ENCODE measurements at places on chromosomes 11 and 22.

DNA sequence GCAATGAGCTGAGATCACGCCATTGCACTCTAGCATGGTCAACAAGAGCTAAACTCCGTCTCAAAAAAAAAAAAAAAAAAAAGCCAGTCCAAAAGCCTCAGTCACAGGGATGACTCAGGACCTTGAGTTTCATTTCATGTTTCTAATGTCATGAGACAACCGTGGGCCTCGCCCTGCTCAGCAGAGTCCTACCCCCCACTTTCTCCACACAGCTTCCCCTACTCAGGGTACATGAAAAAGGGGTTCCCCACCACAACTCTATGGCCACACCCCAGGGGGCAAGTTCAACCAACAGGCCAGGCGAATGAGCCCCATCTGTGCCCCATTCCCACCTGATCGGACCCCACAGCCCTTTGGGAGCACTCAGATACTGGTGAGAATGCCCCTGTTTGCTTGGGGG, 24.3 kb upstream of the ADA2 start:
- DNase-seq: no peak

DNA sequence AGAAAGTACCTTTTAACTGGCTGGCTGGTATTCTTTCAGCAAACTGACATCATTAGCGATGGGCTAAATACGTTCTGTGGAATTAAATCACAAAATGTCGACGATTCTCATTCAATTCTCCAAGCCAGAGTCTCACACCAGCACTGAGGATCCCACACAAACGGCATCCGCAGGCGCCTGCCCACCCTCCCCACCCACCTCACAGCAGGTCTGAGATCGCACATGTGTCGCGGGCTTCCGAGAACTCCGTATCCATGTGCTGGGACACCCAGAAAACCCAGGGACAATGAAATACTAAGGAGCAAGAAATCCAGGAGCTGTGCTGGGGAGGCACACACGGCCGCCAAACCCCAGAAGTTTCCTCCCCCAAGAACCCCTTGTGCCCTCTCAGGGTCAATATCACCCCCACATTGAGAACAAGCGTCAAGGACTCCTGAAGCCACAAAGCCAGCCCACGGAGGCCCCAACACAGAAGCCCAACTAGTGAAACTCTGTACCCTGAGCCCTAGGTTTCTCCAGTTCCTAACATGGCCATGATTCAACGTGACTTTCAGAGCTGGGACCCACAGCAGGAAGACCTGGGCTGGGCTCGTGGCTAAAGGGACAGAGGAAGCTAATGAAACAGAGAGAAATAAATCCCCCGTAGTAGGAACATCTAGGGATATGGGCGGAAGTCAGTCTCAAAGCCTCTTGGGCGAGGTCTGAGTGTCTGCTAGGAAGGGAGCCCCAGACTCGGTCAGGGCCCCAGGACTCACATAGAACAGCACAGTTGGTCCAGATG, 8.0 kb downstream of the TOLLIP start:
- DNase-seq: no peak

GRCh38 chr11:62755086-62755615, 1.2 kb upstream of the ZBTB3 start:
- no peak for DNase-seq

GRCh38 chr11:2701230-2701629, 1.4 kb upstream of the KCNQ1OT1 start:
- no peak for DNase-seq

GRCh38 chr11:20277014-20277413, 86.5 kb upstream of the HTATIP2 start:
- no peak for DNase-seq

DNA sequence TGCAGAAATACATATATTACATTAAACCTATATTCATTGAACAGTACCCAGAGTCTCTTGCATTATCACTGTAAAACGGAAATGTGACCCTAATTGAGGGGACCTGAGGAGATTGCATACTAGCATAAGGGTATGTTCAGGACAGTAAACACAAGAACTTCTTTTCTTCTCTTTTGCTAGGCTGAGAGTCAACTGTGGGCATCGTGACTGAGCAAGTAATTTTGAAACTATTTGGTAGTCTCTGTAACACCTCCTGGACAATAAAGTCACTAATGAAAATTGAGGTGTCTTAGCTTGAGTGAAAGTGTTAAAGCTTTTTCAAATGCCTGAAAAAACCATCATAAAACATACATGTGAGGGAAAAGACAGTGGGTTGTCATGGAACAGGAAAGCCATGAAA, 90.9 kb downstream of the PDHX start:
- no peak for DNase-seq

DNA sequence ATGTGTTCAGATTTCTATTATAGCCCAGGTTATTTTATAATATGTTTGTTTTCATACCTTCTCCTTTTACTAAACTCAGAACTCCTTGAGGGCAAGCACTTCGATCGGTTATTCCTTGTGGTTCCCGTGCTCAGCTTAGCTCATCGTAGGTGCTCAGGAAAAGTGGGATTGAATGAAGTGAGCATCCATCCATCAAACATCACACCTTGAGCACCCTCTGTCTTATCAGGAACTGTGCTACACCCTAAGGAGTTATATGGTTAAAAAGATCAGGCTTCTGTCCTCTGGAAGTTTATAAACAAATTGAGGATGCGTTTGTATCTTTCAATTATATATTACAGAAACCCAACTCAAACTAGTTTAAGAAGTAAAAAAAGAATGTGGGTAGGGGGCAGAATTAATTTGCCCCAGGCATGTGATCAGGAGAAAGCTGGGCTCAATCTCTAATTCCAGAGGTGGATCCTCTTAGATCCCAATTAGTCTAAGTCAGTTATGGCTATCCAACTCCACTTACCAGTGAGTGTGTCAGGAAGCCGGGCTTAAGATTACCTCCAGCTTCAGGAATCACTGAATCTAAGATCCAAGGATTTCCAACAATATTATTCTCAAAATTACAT, 59.9 kb upstream of the RRAS2 start:
- DNase-seq: no peak

DNA sequence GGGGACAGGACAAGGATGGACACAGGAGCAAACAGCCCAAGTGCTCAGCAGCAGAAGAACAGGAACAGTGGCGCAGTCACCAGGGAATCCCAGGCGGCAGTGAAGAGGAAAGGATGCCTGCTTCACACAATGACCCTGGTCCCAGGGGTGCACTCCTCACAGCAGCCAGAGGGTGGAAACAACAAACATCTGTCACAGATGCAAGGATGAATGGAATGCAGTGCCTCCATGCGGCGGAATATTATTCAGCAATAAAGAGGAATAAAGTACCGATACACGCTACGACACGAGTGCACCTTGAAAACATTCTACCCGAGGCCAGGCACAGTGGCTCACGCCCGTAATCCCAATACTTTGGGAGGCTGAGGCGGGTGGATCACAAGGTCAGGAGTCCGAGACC, 12.7 kb downstream of the CSNK1E start:
- DNase-seq: no peak

- no peak for DNase-seq
These were observed 702 bp upstream of the KCNJ4 start for GRCh38 chr22:38455530-38456271.

All from stimulated activated CD8-positive, alpha-beta memory T cell treated with anti-CD3 and anti-CD28 coated beads, Interleukin-15, amount 100 ng/mL, for 4 hours (primary cell).